ENCODE measurements at places on chromosomes 5 and 9.

DNA sequence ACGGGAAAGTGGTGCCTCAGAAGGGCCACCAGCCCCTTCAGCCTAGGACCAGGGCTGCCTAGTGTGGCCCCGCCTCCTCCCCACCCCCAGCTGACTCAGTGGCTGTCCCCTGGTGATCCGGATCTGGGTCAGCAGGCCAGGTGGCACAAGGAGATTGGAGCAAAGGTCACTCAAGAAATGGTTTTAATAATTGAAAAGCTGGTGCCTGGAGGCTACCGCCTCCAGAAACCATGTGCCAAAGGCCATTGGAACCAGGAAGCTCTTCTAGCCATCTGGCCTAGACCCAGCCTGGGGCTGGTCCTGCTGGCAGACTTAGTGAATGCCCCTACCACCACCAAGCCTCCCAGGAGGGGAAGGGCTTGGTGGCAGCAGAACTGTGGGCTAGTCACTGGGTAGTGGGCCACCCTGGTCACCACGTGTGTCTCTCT, 1.5 kb downstream of the ST6GALNAC4 start:
- DNase-seq = no peak

- DNase-seq = no peak
These were observed 2.3 kb upstream of the RASEF start for GRCh38 chr9:83065233-83065632.

DNA sequence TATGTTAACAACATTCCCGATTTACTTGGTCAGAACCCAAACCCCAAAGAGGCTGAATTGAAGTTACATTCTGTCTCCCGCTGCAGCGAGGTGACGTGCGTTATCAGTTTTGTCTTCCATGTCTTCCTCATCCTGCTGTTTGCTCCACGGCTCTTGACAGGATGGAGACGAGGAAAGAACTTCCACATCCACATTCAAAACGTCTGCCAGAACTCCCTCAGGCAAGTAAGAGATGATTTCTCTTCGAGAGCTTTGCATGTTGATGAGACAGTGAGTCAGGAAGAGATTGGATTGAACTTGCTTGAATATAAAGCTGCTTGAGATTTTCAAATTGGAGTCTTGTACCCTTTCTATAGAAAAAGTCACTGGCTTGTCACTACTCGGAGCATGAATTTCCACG, 242.6 kb downstream of the AUH start:
- peak; percentile 63 for DNase-seq

DNA sequence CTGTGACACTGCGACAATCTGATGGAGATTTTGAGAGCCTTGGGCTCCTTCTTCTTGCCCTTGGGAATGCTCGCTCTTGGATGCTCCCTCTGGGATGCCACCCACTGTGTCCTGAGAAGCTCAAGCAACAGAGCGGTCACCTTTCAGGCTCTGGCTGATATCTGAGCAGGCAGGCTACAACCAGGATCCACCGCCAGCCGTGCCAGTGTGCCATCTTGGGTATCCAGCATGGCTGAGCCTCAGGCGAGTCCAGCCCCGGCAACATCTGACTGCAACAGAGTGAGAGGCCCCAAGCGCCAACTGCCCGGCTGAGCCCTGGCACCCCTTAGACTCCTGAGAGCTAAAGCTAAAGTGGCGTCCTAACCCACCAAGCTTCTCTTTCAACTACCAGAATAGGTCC, 202.1 kb downstream of the IRX2 start:
- DNase-seq = no peak

DNA sequence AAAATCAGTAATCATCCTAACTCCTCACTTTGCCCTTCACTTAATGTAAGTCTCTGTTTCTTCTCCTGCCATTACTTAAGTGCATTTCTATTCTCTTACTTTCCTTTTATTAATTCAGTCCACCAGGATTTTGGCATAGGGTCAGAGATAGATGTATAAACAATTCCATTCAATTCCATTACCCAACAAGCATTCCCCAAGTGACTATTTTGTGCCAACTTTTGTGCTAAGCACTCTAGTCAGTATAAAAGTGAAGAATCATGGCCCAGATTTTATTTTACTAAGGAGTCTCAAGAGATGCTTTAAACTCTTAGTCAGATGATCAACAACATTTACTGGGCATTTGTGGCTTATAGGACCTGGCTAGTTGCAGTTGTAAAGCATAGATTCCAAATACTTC, 159.3 kb downstream of the DMAC1 start:
- peak; percentile 78 for DNase-seq

GRCh38 chr5:36481454-36482120, 124.8 kb upstream of the SLC1A3 start:
- DNase-seq = peak; percentile 47

GRCh38 chr5:171999877-172000276, 6.6 kb downstream of the FBXW11 start:
- DNase-seq = no peak

GRCh38 chr9:95605101-95605500, 88.3 kb upstream of the PTCH1 start:
- DNase-seq = no peak

GRCh38 chr9:89843591-89843990, 238.8 kb downstream of the GADD45G start:
- no peak for DNase-seq

- DNase-seq = no peak
These were observed 194.9 kb downstream of the PALM2AKAP2 start for GRCh38 chr9:109974918-109975276.

- DNase-seq = peak; percentile 28
These were observed 12.6 kb upstream of the TCF7 start for GRCh38 chr5:134101686-134102439.

DNA sequence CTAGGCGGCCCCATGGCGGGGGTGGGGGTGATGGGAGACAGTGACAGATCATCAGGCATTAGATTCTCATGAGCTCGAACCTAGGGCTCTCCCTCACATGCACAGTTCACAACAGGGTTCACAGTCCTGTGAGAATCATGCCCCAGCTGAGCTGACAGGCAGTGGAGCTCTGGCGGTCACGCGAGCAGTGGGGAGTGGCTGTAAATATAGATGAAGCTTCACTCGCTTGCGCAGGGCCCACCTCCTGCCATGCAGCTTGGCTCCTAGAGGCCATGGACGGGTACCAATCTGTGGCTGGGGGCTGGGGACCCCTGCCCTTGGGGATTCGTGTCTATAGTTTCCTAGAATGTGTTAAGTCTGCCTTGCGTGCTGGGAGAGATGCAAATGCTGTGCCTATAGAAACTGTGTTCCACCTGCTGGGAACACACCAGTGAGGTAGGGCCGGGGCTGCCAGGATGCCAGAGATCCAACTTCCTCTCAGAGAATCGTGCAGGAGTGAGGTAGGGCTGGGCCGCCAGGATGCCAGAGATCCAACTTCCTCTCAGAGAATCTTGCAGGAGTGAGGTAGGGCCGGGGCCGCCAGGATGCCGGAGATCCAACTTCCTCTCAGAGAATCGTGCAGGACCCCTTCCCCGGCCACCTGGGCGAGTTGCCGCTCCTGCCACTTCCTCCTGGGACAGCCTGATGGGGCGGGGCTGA, 14.1 kb upstream of the EXOC3 start:
- no peak for DNase-seq
